CMK (cell line): ENCODE measurements at places on chromosomes 2 and 18.

DNA sequence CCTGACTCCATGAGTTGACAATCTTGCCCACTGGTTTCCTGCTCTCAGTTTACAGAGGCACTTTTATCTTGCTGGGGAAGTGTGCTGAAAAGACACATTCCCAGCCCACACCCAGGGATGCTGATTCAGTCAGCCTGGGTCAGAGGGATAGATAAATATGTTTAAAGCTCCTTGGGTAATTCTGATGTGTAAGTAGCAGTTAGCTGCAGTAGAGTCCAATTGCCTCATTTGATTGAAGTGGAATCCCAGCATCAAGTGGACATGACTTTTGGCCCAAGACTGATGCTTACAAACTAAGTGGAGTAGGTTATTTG, 29.4 kb downstream of the PSD4 start:
- DNase-seq: no peak

GRCh38 chr18:51522338-51522737, 324.9 kb upstream of the MEX3C start:
- no peak for DNase-seq

DNA sequence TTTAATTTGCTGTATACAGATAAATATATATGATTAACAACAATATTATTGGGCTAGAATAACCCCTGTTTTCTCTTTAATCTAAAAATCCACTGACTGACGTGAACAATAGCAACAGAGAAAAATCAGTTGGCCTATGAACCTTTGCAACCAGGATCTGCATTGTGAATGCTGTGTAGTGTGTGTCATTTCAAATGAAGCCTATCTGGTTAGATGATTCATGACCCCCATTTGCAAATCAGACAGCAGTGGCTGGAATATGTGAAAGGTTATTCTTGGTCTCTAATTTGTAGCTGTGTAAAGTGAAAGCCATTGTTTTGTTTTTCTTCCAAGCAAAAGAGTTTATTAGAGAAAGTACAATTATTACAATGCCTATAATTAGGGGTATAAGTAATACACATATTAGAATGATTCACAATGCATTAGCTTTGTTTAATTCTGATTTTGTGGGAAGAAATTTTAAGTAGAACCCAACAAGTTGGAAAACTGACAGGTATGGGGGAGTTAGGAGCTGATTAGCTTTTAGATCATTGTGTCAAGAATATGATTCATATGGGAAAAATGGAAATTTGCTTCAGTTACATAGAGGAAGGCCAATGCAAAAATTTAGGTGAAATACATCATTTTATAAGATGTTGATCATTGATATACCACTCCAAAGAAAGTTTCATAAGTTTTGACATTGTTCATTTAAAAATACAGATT, 1362.2 kb upstream of the TMEFF2 start:
- no peak for DNase-seq

GRCh38 chr2:25651066-25651465, 22.3 kb downstream of the DTNB start:
- DNase-seq: no peak

DNA sequence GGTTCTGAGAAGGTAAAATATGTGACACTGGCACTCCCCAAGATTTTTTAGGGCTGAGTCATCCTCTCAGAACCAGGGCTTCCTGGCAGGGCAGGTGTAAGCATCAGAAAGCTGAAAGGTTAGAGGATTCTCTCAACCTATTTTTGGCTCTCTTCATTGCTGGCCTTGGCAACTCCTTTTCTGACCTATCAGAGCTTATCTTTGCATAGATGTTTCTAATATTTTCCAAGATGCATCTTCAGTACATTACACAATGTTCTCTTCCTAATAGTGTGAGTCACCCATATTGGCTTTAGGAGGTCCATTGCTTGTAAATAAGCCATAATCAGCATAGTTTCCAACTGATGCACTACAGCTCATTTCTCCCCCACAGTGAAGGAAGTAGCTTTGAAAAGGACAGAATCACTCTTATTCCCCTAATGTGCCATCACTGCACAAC, 2008.4 kb upstream of the PIK3C3 start:
- no peak for DNase-seq

GRCh38 chr2:160917850-160918249, 242.4 kb upstream of the TANK start:
- DNase-seq: no peak

GRCh38 chr18:61896757-61897156, 4.0 kb upstream of the RNF152 start:
- DNase-seq: no peak

DNA sequence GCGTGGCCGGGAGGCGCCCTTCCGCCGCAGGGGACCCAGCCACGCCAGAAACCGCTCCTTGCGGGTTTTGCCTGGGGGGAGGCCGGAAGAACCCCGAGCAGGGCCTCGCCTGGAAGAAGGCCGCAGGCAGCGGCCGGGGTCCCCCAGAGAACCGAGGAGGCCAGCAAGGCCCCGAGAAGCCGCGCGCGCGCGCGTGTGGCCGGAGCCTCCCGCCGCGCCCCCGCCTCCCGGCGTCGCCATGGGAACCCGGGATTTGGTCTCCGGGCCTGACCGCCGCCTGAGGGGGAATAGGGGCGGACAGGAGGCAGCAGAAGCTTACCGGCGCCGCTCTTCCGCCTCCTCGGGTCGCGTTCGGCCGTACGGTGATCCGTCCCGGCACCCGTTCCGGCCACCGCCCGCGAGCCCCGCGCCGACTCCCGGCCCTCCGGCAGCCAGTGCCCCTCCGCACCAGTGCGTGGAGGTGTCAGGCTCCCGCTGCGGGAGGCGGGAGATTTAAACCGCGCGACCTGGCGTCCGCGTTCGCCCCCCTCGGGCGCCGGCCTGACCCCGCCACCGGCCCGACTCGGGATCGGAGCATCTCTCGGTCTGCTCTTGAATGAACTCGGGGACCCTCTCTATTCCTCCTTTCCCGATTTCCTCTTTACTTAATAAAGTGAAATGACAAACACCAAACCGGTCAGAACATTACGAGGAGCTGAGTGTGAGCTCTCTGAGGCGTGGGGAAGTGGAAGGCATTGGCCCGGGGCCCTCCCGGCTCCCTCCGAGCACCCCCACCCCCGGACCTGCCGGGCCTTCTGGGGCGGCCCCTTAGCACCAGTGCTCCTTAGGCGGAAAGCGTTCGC, at the start of gene ICA1L:
ICA1L (minus strand) TSS at position 467 of the 842 bp plus-strand sequence. CDS start 42,757 bp downstream, outside the sequence.
- peak; percentile 37 for DNase-seq
